Suppressor macrophage (primary cell): ENCODE measurements at places on chromosomes 11 and 22.

DNA sequence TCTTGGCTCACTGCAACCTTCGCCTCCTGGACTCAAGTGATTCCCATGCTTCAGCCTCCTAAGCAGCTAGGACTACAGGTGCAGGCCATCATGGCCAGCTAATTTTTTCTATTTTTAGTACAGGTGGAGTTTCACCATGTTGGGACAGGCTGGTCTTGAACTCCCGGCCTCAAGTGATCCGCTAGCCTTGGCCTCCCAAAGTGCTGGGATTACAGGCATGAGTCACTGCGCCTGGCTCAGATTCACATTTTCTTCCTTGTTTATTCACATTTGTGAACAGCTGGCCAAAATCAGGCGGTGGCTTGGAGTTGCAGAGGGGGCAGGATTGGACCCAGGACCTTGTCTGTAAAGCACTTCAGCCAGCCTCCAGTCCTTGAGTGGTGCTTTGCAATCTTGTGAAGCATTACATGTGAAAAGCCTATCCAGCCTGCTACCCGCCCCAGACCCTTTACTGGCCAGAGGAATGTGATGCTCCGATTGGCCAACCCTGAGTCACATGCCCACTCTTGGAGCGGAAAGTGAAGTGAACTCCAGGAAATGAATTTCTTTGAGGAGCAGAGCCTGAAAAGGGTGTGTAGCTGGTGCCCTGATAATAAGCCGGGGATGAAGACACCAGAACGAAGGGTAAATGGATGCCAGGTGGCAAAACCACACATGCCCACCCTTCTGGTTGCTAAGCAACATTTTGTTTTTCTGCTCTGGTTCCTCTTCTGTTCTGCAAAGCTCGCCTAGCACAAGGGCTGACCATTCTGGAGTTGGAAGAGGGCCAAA, 62.6 kb upstream of the PTPRJ start:
- peak; percentile 84 for DNase-seq

- DNase-seq = no peak
Measured at GRCh38 chr11:119608201-119608600, 120.8 kb downstream of the NECTIN1 start.

DNA sequence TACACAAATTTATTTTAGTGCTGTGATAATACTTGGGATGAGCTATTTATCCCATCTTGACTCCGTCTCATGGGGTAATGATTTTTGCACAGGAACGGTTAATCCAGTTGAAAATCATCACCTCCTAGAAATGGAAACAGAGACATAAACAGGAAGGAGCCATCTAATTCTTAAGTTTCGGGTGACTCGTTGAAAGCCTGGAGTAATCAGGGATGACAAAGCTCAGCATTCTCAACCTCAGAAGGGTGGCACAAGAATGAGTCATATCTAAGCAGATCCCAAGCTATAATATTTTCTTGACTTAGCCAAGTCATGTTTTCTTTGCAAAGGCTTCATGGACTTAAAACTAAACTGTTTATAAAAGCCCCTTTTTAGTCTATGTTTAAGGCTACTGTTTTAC, 280.8 kb upstream of the CCDC90B start:
- DNase-seq = no peak

DNA sequence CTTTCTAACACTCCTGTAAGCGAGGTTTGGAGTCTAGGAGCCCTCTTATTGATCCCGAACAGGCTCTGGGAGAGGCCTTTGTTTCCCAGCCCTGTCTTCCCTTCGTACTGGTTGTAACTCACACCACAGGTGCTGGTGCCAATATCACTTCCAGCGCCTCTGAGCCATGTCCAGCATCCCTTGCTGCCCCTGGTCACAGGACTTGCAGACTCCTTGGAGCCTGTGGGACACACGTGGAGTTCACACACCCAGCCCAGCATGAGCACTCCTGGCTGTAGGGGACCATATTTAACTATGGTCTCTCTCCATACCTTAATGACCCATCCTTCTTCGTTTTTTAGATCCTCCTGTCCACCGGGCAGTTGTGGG, 2.2 kb downstream of the ZBTB16 start:
- DNase-seq = no peak

GRCh38 chr11:133893381-133893780, 48.1 kb upstream of the SPATA19 start:
- no peak for DNase-seq

- DNase-seq = no peak
Measured at GRCh38 chr11:35947437-35947836, 3.6 kb downstream of the LDLRAD3 start.

DNA sequence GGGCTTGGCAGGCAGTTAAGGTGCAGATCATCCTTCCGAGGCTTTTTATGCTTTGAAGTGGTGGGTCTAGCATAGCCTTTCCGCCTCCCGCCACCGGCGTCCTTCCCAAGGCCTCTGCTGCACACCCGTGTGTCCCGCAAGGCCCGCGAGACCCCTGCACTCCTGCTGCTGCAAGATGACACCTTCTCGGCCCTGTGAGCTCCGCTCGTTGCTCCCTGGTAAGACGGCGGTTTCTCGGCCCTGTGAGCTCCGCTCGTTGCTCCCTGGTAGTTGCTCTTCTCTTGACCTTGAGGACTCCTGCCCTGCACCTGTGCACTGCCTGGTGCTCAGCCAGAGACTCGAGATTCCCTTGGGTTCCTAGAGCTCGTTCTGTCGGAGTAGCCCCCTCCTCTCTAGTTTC, 17.9 kb upstream of the TRMU start:
- no peak for DNase-seq

DNA sequence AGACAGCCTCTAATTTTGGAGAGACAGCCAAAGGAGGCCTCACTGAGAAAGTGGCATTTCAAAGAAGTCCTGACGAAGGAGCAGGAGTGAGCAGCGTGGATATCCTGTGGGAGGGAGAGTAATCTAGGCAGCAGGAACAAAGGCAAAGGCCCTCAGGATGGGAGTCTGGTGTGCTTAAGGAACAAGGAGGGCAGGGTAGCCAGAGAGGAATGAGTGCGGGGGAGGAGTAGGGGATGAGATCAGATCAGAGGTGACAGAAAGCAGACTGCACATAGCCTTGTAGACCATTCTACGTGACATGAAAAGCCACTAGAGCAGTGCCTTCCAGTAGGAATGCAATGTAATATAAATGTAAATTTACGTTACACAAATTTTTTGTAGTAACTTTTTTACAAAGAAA, 5.6 kb downstream of the SLC36A4 start:
- peak; percentile 43 for DNase-seq

- no peak for DNase-seq
Measured at GRCh38 chr11:113365895-113366294, 21.7 kb upstream of the ANKK1 start.

DNA sequence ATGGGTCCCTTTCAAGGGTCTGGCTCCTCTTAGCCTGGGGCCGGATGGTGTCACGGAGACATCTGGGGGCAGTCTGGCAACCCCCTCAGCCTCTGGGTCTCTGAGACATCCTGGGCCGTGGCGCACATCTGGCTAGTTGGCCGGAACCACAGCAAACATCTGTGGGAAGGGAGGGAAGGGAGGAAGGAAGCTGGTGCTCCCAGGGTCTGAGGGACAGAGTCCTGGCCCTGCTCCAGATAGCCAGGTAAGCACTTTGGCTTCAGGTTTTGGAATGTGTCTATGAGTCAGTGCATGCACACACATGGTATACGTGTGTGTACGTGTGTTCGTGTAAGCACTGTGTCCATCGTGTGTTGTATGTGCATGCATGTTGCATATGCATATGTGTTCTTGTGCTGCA, 225.1 kb downstream of the MN1 start:
- no peak for DNase-seq

DNA sequence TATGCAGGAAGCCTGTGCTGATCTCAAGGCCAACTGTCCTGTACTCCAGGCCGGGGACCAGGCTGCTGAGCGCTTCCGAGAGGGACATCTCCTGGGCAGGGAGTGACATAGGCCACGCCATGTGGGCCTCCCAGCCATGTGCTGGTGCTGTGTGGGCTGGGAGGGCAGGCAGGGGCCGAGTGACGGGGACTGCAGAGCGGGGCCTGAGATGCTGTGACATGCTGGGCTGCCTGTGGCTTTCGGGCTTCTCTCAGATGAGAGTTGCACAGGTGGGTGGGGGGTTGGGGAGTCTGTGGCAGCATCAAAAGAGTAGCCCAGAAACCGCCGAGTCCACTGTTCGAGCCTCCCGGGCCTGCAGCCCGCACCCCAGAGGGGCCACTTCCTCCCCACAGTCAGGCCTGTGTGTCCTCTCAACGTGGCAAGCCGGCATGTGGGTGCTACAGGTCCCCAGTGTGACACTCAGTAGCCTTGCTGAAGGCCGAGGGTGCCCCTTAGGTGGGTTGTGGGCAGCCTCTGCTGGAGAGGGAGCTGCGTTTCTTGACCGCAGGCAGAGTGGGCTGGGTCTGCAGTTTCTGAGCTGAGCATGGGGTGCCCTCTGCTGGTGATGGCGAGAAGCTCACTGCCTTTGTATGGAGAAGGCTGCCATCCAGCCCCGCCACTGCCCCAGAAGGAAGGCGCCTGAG, 101.2 kb downstream of the BCR start:
- peak; percentile 89 for DNase-seq

DNA sequence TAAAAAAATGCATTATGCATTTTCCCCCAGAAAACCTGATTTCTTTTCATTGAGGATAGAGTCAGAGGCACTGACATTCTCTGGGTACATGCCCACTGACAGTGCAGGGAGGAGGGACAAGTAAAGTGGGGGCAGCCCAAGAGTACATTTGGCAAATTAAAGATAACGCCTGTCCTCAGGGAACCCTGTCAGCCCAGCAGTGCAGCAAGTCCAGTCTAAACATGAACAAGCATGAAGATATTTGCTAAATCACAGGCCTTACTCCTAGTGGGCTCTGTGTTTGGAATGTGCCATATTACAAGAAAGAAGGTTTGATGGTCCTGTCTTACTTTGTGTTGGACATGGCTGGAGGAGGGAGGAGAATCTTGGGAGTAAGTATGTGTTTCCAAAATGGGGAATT, 37.9 kb downstream of the AMOTL1 start:
- DNase-seq = no peak

DNA sequence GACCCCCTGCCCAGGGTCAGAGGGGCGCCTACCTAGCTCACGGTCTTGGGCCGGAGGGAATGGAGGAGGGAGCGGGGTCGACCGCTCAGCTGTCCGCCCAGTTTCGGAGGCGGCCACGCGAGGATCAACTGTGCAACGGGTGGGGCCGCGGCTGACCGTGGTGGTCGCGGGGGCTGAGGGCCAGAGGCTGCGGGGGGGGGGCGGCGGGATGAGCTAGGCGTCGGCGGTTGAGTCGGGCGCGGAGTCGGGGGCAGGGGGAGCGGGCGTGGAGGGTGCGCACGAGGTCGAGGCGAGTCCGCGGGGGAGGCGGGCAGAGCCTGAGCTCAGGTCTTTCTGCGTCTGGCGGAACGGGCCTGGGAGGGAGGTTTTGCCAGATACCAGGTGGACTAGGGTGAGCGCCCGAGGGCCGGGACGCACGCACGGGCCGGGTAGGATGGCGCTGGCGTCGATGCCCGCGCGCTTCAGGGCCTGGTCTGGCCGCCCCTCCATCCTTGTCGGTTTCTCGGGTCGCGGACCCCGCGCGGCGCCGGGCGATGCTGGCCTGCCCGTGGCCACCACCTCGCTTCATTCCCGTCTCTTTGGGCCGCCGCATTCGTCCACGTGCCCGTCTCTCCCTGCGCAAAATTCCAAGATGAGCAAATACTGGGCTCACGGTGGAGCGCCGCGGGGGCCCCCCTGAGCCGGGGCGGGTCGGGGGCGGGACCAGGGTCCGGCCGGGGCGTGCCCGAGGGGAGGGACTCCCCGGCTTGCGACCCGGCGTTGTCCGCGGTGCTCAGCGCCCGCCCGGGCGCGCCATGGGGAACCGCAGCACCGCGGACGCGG, at the start of gene DRD4:
TSS of gene DRD4 (plus strand) at position 759 of the 822 bp plus-strand sequence. CDS start at position 795, 36 bp downstream.
- no peak for DNase-seq

- DNase-seq = no peak
Measured at GRCh38 chr11:133815636-133816035, 29.7 kb downstream of the SPATA19 start.

GRCh38 chr11:70829886-70830272, 422.5 kb downstream of the SHANK2 start:
- DNase-seq = no peak

- DNase-seq = no peak
Measured at GRCh38 chr11:68117853-68118470, 3.2 kb downstream of the CHKA start.

GRCh38 chr11:46693597-46694012, 6.8 kb downstream of the ARHGAP1 start:
- no peak for DNase-seq

DNA sequence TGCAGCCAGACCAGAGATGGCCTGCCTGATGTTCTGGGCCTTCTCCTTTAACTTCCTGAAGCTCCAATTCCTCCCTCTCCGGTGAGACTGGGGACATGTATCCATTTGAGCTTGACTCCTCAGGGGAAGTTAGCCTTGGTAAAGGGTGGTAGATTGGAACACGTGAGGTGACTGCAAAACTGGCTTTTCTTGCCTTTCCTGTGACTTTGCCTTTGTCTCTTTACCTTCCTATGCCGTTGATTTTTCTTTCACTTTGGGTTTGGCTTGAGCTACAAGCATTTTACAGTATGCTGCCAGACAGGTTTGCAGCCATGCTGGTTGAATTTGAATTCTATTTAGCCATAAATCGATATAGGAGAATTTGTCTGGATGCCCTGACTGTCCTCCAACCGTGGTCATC, 16.8 kb upstream of the GLYATL1 start:
- no peak for DNase-seq

DNA sequence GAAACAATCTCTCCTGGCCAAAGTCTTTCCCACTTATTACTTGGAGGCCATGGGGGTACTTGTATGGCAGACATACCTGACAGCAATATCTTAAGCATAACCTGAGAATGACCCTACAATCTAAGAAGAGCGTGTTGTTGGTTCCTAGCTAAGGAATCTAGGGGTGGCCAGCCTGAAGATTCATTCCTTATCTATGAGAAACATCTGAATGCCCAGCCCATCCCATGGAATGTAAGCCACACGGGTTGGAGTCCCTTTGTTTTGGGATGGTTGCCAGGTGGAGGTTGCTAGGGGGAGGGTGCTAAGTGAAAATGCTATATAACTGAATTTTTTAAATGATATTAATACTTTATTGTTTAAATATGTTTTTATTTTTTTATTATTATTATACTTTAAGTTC, 725.0 kb downstream of the ETS1 start:
- DNase-seq = no peak

DNA sequence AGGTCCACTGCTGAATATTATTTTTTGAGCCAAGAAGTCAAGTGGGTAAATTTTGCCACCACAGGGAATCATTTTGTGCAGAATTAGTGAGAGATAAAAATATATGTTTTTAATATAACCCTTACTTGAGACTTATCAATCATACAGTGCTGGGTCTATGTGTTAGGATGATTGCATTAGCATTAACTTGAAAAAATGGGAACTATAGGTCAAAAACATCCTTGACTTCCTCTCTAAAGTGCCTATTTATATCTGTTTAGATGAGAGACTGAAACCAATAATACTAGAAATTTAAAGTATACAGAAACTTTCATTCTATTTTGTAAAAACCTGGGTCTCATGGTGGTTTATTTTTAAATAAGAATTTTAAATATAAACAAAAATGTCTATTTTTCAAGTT, 65.1 kb upstream of the CARD18 start:
- DNase-seq = no peak

GRCh38 chr11:66089067-66089466, 19.0 kb downstream of the PACS1 start:
- DNase-seq = no peak
